Mammary epithelial cell (primary cell): ENCODE measurements at places on chromosomes 11 and 22.
A peak's percentile ranks its signal among the peaks of the same experiment; 100 is the strongest.

GRCh38 chr22:33110562-33111163, 52.5 kb upstream of the SYN3 start:
- DNase-seq: peak; percentile 14

DNA sequence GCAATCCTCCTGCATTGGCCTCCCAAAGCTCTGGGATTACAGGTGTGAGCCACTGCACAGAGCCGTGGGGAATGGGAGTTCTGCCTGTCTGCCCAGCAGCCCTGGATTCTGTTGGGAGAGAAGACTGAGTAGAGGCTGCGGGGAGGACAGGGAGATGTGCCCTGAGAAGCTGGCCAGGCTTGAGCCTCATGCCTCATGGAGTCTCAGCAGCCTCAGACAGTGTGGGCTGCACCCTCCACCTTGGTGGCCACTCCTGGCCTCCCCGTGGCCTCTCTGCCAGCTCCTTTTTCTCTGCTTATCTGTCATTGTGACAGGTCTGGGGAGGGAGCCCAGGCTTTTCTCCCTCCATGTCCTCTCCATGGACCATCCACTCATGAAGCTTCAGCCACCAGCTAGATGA, 43.2 kb downstream of the DKK3 start:
- DNase-seq: no peak

- no peak for DNase-seq
Measured at GRCh38 chr11:11740073-11740702, 101.6 kb upstream of the USP47 start.

- no peak for DNase-seq
Measured at GRCh38 chr22:37610480-37611129, 2.0 kb downstream of the GGA1 start.

GRCh38 chr11:66674964-66675602, 2.6 kb downstream of the RBM4B start:
- no peak for DNase-seq

GRCh38 chr11:14617241-14618027, 26.2 kb upstream of the PDE3B start:
- peak; percentile 28 for DNase-seq

GRCh38 chr22:50569041-50569459, 6.3 kb upstream of the SYCE3 start:
- no peak for DNase-seq

DNA sequence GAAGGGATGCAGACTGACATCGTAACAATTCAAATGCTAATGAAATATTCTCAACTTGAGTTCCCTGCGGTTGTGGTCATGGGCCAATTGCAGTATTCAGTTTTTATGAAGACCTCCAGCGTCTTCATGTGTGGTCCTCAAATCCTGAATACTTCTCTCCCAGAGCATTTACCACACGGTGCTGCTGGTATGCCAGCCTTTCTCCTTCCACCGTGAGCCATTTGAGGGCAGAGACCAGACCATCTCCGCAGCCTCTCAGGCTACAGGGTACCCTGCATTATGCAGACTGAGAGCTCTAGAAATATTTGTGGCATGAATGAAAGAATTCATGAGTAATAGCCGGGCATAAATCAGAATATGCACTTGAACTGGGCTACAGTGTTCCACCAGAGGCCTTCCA, 289.7 kb downstream of the ST3GAL4 start:
- no peak for DNase-seq

GRCh38 chr22:46102159-46102558, 48.2 kb upstream of the PPARA start:
- DNase-seq: no peak

DNA sequence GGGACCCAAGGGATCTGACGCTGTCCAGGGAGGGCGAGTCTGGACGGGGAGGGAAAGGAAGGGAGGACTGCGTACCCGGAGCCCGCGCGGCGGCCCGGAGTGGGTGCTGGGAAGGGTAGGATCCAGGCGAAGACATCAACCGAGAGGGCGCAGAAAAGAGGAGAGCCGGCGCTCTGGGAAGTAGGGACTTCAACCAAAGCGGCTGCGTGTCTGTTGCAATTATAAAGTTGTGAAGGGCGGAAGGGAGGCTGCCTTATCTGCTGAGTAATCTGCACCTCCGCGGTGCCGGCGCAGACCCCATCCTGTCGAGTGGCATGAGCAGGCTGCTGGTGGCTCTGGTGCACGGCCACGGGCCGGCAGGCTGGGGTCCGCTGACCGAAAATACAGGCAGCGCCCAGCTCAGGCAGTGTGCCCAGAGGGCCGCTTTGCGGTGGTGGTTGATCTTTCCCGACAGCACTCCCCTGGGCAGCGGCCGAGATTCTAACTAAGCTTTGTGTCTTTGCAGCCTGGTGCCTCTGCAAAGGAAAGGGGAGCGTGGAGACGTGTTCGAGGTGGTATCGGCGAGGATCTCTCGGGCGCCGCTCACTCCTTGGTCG, 978 bp downstream of the C11orf87 start:
- peak; percentile 20 for DNase-seq

DNA sequence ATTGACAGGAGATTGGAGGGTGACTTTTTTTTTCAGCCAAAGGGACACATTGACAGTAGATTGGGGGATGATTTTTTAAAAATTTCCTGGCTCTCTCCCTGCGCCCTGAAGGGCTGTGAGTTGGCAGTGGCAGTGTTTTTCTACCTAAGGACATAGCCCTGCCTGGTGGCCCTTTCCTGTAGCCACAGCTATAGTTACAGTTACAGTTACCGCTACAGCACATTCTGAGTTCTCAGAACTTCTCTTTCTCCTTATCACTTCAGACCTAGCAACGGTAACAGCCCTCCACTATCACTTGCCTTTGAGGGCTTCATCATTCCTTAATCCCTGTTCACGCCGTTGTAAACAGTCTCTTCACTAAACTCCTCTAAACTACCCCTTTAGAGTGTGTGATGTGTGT, 684 bp downstream of the MRGPRX2 start:
- DNase-seq: no peak
